ENCODE measurements at places on chromosomes 4 and X.

- DNase-seq, result no peak
These were observed 555.9 kb downstream of the BCOR start for GRCh38 chrX:39541881-39542280.

DNA sequence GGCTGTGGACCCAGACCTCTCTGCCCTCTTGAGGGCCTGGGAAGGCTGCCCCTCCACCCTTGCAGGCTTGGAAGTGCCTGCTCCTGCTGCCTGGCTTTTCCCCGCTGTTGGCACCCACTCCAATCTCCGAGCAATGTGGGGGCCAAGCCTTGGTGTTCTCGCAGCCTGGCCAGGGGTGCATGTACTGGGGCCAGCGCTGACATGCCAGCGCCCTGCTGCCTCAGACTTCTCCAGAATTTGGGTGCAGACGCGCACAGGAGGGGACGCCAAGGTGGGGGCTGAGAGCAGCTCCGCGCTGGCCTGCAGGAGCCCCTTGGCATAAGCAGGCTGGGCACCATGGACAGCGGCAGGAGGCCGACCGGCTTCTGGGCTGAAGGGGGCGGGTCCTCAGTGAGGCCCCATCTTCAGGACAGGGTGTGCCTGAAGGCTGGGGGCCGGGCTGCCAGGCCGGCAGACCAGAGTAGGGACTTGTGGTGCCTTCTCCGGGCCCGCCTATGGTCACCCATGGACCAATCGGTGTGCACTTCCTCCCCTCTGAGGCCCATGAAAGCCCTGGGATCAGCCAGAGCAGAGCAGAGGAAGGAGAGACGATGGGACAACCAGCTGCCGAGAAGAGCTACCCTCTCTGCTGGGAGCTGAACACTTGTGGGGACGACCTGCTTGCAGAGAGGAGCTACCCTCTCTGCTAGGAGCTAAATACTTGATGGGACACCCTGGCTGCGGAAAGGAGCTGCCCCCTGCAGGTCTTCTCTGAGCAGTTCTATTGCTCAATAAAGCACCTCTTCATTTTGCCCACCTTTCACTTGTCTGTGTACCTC lies 118.3 kb downstream of the DNAAF6 start:
- peak; percentile 37 for DNase-seq

- DNase-seq, result no peak
These were observed 5.4 kb upstream of the LRAT start for GRCh38 chr4:154738426-154738825.

- DNase-seq, result no peak
These were observed 203.4 kb downstream of the MAML3 start for GRCh38 chr4:139950568-139950967.

DNA sequence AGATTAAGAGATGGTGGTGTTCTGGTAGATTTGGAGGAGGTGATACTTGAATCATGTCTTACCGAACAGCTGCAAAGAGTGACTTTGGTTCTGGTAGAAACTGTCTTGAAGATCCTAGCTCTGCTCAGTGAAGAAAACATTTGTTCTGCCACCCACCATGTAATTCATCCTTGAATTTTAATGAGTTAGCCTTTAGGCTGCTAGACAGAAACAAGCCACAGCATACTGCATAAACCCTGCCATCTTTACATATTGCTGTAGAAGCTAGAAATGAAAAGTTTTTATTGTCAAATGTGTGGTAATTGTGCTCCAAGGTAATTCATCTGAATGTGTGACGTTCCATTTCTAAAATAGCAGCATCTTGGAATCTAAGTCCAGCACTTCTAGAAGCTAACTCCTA lies 161.0 kb upstream of the RAPGEF2 start:
- no peak for DNase-seq

DNA sequence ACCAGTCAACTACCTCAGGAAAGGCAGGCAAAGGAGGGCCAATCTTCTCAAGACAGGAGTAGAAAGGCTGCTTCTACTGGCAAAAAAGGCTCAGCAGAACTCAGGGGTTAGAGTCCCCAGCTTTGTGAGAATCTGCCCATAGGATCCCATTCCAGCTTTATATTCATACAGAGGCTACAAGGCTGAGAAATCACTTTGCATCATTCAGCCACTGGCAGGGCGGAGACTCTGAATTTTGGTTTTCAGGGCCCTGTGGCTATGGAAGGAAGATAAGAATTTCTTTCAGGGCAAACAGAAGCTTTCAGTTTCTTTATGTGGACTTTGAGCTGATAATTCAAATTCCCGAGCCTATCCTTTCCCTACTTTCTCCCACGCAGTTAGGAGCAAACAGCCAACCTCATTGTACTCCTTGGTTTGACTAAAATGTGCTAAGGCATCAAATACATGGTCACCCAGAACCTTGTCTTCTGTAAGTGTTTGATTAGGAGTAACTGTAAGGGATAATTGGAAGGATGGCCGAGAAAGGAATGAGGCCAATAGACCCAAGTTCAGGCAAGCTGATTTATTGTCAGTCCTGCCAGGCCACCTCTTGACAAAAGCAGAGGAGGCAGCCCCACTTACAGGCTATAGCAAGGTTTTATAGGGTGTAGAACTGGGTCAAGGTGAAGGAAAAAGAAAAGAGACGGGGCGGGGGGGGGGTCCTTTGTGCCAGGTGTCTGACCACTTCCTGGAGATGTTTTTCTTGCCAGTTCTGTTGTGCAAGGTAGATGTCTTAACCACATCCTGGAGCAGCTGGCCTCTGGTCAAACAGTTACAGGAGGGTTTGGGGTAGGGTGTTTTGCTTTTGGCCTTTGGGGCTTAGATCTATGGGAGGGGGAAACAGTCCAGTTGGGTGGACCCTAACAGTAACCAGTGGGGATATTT lies 165.3 kb upstream of the PPP1R2C start:
- DNase-seq, result no peak

GRCh38 chr4:181085557-181085956 lies 1157.6 kb upstream of the TENM3 start:
- peak; percentile 8 for DNase-seq

GRCh38 chrX:39745818-39746217 lies 351.9 kb downstream of the BCOR start:
- no peak for DNase-seq

DNA sequence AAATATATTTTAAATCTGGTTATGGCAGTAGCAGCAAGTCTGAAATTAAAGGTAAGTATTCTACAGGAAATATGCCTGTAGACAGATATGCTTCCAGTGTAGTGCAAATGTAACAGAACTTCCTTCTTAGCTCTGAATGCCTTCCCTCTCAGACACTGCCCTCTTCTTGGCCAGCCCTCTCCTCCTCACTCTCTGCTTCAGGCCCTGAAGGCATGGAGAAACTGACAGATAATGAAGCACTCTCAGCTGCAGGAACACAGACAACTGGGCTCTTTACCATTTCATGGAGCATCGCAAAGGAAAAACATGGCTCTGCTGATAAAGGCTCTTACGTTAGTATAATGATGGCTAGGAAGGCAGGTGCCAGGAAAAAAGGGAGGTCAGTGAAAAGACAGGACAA lies 431.5 kb upstream of the RASGEF1B start:
- no peak for DNase-seq

GRCh38 chr4:93299118-93299517 lies 529.4 kb upstream of the ATOH1 start:
- no peak for DNase-seq

DNA sequence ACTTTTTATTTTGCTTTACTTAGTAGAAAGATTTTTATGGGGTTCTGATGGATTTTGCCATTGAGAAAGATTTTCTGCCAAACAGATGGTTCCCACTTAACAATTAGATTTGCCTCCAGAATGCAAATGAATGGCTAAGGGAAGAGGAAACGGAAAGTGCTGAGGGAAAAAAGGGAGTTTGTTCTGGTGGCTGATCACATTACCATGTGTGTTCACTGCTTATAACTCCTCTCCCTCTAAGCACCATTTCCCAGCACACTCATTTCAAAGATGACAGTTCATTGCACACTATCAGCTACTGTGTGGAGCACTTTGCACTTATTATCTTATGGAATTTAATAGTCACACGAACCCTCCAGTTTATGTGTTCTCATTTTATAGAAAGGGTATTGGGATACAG lies 68.0 kb upstream of the GRID2 start:
- no peak for DNase-seq

GRCh38 chrX:123274796-123275195 lies 90.7 kb downstream of the GRIA3 start:
- DNase-seq, result no peak

GRCh38 chr4:146098978-146099377 lies 76.5 kb upstream of the LSM6 start:
- DNase-seq, result no peak

GRCh38 chr4:120733968-120734367 lies 188.6 kb downstream of the PRDM5 start:
- DNase-seq, result peak; percentile 31

GRCh38 chr4:177232473-177232872 lies 77.2 kb upstream of the NEIL3 start:
- no peak for DNase-seq

- DNase-seq, result no peak
These were observed 146.2 kb downstream of the SPATA18 start for GRCh38 chr4:52197306-52197705.

GRCh38 chr4:113641025-113641431 lies 120.5 kb downstream of the CAMK2D start:
- no peak for DNase-seq

GRCh38 chrX:25191403-25191802 lies 175.6 kb upstream of the ARX start:
- DNase-seq, result no peak

- peak; percentile 1 for DNase-seq
These were observed 611.2 kb downstream of the PPP4R3C start for GRCh38 chrX:26851981-26852380.

DNA sequence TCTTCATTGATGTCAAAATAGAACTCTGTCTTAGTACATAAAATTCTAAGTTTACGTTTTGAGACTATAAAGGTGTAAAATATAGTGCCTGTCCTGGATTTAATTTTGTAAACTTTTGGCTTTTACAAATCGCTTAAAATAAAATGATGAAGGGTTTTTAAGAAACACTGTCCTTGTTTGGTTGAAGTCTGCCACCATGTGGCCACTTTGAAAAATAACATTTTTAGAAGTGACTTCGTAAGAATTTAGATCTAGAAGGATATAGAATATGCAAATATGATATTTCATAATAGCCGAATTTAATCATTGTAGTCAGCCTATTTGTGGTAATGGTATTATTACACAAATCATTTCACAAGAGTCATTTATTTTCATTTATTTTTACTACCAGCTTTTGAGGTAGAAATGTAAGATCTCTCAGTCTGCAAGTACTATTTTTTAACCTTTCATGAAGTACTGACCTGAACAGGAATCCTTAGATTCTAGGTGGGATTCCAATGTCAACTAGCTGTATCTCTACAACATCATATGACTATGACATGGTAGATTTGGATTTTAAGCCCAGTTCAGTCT lies 31.0 kb upstream of the FAT4 start:
- peak; percentile 16 for DNase-seq

GRCh38 chr4:99722006-99722405 lies 64.4 kb upstream of the C4orf54 start:
- no peak for DNase-seq

DNA sequence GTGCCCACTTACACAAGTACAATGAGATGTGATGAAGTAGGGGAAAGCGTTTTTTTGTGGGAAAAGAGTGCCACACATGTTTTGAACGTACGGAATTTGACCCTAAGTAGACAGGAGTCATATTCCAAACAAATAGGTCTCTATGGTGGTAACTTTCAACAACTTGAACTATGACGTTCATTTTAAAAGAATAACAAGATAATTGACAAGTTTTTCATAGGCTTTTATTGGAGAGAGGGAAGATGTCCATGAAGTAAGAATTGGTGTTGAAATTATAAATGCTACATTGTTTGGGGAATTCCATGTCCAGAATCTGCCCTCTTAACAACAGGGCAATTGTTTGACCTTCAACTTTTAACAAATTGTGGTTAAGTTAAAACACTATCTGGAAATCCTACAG lies 126.5 kb downstream of the GASK1B start:
- no peak for DNase-seq

DNA sequence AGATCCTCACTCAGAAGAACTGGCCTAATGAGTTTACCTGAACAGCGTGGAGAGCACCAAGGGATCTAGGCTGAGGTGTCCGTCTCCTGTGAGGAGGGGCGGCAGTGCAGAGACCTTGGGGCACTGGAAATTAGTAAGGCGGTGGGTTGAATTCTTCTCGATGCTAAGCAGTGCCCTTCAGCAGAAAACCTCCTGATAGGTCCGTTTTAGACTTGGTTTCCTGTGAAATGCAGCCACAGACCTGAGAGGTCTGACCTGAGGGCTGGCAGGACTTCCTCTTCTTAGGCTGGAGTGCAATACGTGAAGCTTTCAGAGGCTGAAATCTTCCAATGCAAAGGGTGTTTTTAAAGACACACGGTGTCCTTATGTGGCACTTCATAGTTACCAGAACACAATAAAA lies at the start of gene CLNK:
Gene CLNK (minus strand): TSS at position 138 of the 400 bp plus-strand sequence. CDS start 16,899 bp downstream, outside the sequence.
- DNase-seq, result no peak
